Fibroblast of the aortic adventitia (primary cell): ENCODE measurements at places on chromosomes 12 and 14. TPM values are rescaled to one million over a fixed set of nuclear protein-coding genes. Genes with fewer than 3 reads are reported as not detected.

CISTR gene
- not detected in 2 replicates for total RNA-seq

DNA sequence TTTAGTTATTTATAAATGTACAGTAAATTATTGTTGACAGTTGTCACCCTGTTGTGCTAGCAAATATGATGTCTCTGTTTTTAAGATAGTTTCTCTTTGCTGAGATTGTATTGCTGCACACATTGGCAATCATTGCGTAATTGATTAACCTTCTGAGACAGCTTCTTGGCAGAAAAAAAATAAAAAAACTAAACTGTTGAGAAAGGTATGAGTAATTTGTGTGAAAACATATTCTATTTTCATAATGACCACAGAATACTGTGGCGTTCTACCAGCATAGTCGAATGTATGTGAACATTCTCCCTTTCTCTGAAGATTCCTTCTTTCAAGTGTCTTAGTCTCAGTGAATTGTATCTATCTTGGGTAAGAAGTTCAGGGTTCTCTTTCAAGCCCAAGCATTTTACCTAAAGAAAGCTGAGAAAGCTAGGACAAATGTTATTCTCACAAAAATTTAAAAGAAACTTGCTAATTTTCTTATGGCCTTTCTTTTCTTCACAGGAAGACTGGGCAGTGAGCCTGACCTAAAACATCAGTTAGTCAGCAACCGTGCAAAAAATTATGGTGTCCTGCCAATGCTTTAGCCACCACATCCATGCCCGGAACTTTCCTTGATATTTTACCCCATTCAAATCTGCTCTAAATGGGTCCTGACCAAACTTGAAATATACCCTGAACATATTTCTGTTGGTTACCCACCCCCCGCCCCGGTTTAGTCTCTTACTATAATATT, 69.0 kb upstream of the REP15 start:
- peak; percentile 95 for DNase-seq

DNA sequence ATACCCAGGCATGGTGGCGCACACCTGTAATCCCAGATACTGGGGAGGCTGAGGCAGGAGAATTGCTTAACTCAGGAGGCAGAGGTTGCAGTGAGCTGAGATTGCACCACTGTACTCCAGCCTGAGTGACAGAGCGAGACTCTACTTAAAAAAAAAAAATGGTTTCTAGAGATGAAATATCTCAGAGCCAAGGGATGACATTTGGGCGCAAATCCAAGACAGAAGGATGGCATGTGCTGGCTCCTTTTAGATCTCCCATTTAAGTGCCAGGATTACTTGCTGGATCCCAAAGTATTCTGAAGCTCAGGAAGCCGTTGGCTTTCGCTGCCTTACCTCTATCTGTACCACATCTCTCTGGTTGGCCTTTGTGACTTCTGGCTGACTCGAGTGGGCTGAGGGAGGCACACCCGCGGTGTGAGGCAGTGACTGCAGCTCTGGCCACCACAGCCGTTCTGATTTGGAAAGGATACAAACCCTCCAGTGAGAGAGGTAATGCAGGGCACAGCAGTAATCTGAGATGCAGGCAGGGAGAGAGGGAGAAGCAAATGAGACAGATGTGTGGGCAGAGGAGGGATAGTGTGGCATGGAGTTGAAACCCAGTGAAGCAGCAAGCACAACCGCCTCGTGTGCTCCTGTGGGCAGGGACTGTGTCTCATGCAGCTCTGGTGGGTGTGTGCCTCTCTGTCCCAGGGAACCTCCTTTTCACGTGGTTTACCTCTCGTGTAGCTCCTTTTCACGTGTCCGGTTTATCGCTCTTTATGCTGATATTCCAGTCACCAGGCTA, 4.9 kb downstream of the B4GALNT3 start:
- no peak for DNase-seq

DNA sequence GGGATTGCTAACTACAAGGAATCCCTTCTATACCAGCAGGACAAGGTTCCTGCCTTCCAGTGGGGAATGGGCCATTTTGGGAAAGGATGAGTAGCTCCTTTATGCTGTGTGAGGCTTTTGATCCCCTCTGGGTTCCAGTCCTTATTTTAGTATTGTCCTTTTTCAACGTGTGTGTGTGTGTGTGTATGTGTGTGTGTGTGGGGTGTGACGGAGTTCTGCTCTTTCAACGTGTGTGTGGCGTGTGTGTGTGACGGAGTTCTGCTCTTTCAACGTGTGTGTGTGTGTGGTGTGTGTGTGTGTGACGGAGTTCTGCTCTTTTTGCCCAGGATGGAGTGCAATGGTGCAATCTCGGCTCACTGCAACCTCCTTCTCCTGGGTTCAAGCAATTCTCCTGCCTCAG, 27.4 kb downstream of the RAB35 start:
- no peak for DNase-seq

GPHN gene
- 6.5 and 18.8 TPM in 2 replicates for total RNA-seq

DNA sequence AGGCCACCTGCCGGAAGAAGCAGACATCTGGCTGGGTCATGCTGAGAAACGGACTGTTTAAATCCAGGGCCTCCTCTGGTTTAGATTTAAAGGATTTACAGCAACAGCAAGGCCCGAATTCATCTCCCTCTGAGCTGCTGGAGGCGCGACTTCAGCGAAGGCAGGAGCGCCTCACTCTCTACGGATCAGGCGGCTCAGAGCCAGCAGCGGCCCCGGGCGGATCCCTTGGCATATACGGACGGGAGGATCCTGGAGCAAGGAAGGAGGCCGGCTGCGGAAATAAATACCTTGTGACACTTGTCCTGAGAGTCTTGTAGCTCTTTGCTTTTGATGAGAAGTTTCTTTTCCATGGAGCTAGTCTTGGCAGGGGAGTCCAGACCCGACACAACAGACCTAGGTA, 92.4 kb downstream of the CIT start:
- no peak for DNase-seq

- no peak for DNase-seq
Observed at GRCh38 chr12:45879363-45879895, 110.9 kb downstream of the SCAF11 start.

MFAP5 gene
- total RNA-seq, result 220 and 259 TPM in 2 replicates

KRT2 gene
- total RNA-seq, result not detected in 2 replicates

GRCh38 chr12:100508751-100509150, 35.1 kb downstream of the NR1H4 start:
- no peak for DNase-seq

- no peak for DNase-seq
Observed at GRCh38 chr12:128338386-128339125, 71.6 kb downstream of the TMEM132C start.

DNA sequence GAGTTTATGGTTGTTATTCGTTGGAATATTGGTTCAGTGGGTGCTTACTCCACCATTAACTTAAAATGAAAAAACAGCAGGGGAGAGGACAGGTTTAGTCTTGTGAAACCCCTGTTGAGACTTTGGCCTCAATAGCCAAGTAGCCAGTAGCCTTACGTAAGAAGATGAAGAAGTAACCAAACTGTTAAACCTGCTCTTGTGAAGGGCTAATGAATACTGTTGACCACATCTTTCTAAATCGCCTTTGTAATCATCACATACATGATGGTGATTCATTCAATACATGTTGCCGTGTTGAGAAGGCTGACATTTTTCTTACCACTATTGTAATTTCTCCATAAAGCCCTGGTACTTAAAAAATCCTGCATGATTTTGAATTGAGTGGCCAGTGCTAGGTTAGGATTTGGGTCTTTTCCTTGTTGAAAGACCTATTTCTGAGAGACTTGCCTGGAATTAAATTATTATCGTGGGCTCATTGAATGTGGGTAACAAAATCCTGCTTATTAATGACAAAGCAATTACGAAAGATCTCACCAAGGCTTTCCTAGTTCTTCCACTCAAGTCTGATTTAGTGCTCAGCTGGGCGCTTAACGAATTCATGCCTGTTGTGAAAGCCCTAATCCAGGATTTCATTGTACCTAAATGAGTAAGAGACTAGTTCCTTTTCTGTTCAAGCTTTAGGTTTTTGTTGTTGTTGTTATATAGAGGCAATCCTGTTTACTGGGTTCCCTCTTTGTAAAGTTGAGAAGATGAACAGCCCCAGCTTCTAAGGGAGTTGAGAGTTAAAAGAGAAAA, 333.1 kb downstream of the FUT8 start:
- DNase-seq, result no peak

DNA sequence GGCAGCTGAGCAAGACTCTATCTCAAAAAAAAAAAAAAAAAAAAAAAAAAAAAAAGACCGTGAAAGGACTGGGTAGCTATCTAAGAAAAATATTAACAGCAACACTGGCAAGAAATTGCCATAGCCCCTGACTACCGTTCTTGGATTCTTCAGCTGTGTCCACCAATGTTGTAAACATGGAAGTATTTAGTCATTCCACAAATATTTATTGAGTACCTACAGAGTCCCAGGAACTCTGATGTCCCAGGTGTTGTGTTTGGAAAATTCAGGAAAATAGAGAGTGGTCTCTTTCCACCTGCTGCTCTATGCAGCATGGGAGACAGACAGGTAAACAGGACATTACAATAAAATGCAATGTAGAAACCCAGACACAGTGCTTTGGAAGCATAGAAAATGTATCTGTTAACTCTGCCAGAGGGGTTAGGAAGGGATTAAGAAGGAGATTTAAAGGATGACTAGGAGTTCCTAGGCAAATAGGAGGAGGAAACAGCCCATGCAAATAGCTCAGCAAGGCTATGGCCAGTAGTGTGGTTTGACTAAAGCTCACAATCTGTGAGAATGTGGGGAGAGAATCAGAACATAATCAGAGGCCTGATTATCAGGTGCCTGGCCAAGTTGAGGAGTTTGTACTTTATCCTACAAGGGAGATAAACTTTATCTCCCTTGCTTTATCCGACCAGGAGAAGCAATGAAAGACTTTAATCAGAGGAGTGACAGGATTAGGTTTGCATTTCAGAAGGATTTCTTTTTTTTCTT, 2.1 kb upstream of the DLST start:
- DNase-seq, result no peak

MYF6 gene
- total RNA-seq, result not detected in 2 replicates

DNA sequence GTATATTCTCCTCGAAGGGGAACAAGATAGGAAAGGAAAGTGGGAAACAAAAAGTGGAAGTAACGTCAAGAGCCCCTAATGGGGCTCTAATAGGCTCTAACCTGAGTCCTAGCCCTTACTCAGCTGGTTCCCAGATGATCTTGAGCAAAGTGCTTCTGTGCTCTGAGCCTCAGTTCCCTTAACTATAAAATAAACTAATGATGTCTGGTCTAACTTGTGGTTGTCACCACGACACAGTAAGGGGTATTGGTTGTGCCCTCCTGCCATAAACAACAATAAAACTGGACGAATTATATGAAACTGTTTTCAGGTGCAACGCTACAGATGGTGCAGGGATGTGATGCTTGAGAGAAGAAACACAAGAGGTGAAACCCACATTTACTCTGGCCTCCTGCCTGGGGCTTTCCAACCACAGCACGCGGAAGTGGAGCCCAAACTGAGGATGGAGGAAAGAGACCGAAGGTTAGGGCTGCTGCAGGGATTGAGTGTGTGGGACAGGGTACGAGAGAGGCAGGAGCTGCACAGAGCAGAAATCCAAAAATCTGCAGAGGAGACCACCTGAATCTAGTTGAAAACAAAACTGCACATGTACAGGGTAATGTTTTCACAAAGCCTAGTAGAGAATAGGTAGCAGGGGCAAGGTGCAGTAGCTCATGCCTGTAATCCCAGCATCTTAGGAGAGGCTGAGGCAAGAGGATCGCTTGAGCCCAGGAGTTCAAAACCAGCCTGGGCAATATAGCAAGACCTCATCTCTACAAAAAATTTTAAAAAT, 45.6 kb upstream of the BCL2L14 start:
- no peak for DNase-seq

OR4M1 gene
- not detected in 2 replicates for total RNA-seq

TMPRSS12 gene
- total RNA-seq, result not detected in 2 replicates
